CD4-positive, alpha-beta T cell (primary cell): ENCODE measurements at places on chromosomes 6 and 20. TPM values are rescaled to one million over a fixed set of nuclear protein-coding genes. Genes with fewer than 3 reads are reported as not detected.

DNA sequence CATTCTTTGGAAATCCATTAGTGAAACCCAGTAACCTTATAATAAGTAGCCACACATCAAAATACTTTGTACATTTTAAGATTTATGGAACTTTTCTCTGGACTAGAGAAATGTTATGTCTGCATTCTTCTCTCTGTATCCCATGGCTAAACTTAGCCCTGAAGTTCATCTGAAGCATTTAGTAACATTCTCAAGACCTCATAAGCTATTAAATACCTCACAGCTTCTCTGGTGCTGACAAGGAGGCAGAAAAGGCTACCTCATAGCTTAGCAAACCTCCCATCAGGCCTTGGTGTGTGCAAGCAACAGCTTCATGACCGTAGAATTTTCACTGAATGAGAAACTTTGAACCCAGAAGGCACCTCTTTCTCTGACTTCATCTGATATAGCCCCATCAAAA is 38.9 kb upstream of the HDGFL1 start:
- no peak for DNase-seq

DNA sequence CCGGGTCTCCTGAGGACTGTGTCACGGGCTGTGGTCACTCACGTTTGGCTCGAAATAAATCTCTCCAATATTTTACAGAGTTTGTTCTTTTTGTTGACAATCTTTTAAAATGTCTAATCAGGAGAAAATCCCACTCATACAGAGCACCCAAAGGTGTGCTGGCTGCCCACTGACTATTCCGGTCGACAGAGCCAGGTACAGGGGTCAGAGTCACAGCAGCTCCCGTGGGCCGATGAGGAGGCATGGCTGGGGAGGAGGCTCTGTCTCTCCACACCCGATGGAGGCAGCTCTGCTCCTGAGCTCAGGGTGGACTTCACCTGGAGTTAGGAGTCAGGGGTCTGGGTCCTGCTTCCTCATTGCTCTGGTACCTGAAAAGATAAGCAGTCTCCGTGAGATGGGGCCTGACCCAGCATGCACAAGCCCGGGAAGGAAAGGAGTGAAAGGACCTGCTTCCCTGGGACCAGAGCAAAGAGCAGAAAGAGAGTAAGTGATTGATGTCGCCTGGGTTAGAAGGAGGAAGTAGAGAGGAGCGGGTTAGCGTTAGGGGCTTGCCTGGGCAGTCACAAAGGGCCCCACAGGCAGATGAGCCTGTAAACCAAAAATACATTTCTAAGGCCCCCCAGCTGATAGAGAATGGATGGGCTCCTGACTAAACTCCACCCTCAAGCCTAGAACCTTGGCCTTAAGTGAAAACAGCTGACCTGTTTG is 53.5 kb upstream of the UNC93A start:
- DNase-seq = no peak

GRCh38 chr6:14863902-14864850 is 381.7 kb upstream of the JARID2 start:
- DNase-seq = no peak

GRCh38 chr6:146056506-146056905 is 27.6 kb downstream of the GRM1 start:
- DNase-seq = no peak

GRCh38 chr20:57065646-57066045 is 200.8 kb downstream of the BMP7 start:
- DNase-seq = no peak

DNA sequence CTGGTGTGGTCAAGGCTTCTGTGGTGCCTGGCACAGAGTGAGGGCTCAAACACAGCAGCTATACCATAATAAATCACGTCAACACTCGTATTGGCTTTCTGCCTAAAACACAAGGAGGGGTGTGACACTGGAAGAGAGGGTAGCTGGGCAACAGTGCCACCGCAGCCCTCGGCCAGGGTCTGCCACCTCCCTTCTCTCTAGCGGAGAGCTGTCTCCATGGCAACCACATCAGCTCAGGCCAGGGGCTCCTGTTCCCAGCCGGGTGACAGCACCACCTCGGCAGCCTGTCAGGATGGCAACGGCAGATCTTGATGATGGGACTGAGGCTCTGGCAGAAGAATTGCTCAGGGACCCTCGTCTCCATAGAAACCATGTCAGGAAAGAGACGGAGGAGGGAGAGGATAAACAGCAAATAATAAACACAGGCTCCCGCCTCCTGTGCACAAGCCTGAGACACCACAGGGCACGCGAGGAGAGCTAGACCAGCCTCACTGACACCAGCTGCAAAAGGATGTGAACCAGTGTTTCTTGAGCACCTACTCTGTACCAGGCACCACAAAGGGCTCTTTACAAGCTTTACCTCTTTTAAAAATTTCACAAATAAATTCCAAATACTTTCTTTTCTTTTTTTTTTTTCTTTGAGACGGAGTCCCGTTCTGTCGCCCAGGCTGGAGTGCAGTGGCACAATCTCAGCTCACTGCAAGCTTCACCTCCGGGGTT is 50.4 kb upstream of the TLDC2 start:
- DNase-seq = no peak

GRCh38 chr6:154494592-154495311 is 15.7 kb downstream of the CNKSR3 start:
- no peak for DNase-seq

DNA sequence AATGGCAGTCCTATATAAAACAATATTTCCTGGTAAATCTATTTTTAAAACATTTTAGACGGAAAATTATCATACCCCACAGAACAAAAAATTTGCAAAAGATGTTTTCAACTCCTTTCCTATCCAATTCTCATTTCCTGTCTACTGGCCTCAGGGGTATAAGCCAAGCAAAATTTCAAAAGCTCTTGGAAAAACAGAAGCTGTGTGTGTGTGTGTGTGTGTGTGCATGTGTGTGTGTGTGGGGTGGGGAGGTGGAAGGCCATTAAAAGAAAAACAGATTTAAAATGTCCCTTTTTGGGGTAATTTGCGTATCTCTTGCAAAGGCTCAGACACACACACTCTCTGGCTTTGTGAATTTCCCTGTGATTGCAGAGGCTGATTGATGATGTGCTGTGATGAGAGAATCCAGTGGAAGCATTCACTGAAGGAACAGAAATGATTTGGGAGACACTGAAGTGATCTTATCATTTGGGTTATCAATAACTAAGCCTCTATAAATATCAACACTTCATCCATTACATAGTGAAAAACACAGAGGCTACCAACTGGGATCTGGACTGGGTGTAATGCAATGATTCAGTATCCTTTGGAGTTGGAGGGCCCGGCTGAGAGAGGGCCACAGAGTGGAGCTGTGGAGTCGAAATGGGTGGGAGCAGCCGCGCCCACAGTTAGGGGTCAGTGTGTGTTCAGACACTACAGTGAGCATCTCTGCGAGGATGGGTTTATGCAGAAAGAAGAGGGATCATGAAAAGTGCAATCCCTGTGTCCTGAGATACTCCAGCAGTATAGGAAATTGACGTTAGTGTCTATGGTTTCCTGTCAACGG is 106.8 kb upstream of the PREP start:
- DNase-seq = no peak

DNA sequence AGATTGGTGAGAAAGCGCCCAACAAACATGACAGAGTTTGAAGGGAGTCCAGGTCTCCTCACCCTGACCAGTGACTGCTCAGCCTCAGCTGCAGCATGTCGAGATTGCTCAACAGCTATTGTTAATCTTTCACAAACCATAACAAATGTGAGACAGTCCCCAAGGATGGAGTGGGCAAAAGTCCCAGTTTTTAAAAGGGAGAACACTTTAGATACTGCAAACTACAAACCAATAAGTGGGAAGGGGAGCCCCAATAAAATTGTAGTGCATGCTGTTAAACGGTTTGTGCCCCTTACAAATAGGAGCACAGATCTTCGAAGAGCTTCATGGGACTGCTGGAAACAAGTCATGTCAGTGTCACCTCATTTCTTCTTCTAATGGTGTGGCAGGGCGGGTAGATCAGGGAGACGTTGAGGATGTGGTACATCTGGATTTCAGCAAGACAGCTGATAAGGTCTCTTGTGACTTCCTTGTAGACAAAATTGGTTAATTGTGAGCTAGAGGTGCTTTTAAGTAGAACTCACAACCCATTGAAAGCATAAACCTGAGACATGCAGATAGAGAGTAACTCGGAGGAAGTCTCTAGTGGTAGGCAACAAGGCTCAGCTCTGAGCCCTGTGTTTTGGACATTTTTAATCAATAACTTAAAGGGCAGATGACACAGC is 134.0 kb upstream of the ARMC2 start:
- DNase-seq = no peak

GRCh38 chr6:87100216-87100615 is 5.3 kb upstream of the CGA start:
- no peak for DNase-seq

DNA sequence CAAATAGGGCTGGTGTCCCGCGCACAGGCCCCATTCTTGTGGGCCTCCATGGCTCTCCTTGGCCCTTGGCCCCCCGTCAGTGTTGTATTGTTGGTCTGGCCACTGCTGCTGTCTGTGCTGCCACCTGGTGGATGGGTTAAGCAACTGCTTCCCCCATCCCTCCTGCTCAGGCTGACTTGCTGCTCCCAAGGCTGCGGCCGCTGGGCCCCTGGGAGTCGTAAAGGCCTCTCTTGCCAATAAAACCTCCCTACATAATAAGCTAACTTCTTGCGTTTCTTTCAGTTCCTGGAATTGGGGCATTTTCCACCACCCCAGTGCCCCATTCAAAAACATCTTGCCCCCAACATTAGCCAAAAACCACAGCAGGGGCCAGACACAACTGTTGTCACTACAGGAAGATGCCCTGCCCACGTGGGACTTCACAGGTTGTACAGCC is 27.1 kb downstream of the CD83 start:
- peak; percentile 60 for DNase-seq

DNA sequence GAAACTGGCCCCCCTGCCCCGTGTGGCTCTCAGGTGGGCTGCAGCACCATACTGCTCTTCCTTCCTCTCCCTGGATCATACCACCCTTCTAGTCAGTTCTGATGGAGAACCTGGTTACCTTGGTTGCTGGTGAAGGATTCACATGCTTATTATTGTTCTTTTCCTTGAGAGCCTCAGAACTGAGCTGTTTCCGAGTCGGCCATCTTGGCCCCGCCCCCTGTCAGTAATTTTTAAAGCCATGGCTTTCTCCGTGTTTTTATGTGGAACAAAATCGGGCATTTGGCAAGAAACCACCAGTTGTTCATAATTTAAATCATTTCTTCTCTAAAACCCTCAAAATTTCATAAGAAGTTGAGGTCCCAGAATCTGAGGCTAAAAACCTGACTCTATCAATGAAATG is 493.8 kb downstream of the NKAIN2 start:
- no peak for DNase-seq

GRCh38 chr20:46021361-46022359 is 7.4 kb upstream of the SLC12A5 start:
- DNase-seq = peak; percentile 49

DNA sequence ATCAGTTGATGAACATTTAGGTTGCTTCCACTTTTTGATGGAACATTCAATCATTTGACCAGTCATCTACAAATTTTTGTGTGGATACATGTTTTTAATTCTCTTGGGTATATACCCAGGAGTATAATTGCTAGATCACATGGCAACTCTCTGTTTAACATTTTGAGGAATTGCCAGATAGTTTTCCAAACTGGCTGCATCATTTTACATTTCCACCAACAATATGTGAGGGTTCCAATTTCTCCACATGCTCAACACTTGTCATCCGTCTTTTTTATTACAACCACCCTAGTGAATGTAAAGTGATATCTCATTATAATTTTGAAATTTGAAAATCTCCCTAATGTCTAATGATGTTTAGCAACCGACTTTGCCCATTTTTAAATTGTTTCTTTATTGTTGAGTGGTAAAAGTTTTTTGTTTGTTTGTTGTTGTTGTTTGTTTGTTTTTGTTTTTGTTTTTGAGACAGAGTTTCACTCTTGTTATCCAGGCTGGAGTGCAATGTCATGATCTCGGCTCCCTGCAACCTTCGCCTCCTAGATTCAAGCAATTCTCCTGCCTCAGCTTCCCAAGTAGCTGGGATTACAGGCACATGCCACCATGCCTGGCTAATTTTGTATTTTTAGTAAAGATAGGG is 53.7 kb upstream of the PDYN start:
- DNase-seq = no peak

DNA sequence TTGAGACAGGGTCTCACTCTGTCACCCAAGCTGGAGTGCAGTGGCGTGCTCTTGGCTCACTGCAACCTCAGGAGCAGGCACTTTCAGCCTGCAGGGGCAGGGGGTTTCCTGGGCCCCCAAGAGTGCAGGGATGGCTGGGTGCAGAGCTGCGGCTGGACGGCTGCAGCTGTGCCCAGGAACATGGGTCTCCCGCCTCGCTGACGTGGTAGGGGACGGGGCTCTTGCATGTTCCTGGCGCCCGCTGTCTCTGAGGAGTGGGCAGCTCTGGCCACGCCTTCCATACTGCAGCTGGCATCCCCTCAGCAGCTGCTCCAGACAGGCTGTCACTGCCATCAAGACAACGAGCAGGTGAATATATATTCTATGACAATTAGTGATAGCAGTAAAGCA is 2.2 kb upstream of the DEK start:
- no peak for DNase-seq

GRCh38 chr20:33979094-33979493 is 14.6 kb upstream of the RALY start:
- DNase-seq = no peak

DNA sequence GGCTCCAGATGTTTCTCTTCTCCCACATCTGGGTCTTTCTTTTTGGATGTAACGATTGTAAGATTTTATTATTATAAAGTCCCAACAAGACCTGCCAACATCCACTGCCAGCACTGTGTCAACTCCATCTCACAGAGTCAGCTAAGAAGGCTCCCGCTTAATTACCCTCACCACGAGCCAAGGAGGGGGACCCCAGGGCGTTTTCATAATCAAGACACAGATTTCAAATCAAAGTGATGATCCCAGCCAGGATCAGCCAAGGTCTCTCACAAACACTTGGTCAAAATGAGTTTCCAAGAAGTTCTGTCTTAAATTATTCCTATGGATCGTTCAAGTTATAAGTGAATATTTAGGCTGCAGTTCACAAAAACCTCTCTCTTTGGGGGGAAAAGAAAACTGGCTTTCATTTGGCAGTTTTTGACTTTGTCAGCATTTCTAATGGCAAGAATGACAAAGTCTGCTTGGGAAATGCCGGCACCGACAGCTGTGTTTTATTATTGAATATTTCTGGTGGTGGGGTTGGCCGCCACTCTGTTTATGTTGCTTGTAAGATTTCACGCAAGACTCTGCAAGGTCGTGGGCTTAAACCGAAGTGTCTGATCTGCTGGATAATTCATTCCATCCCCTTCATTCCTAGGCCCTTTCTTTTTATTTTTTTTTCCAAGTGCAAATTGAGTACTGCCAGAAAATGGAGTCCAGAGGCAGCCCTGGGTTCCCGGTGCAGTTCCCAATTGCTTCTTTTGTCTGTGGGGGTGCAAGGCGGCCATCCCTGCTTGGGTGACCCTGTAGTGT is 170.2 kb upstream of the PMEPA1 start:
- DNase-seq = no peak

The RNF182 gene
- 0.11 TPM for total RNA-seq

The BPHL gene
- 5.7 TPM for total RNA-seq
